Hematopoietic multipotent progenitor cell treated with erythropoietin and hydrocortisone succinate and interleukin-3 and kit ligand, for 8 days (in vitro differentiated cells): ENCODE measurements at places on chromosomes 2 and 18.

GRCh38 chr2:135202751-135203150, 150.7 kb downstream of the RAB3GAP1 start:
- DNase-seq = no peak

DNA sequence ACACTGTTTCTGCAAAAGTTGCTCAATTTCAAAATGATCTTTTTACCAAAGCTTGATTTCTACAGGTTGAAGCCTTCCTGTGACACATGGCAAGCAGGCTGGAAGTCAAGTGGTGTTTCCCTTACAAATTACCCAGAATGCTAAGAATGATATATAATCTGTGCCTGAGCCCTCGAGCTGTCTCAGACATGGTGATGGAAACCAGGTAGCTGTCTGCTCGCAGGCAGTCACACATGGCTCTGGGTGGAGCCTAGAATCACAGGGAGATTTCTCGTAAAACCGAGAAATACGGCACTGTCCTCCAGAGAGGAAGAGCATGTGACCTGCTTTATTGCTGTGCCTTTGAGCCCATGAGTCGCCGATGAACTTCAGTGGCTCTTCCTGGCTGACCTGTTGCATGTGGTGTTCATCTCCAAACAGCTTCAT, 392.9 kb downstream of the ZNF521 start:
- no peak for DNase-seq

DNA sequence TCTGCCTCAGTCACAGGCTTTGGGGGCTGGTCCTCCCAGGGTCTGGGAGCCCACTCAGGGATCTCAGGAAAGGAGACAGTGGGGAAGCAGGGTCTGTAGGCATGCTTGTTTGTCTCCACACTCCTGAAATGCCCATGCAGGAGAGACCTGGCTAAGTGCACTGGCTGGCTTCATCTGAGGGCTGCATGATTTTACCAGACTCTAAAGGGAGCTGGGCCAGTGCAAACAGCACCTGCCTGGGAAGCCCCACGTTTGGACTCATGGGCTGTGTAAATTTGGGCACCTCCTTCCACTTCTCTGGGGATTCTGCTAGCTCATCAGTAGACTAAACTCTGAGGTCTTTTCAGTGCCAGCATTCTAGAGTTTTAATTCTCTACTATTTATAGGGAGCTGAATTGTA, 33.7 kb downstream of the LYPD1 start:
- DNase-seq = no peak

- DNase-seq = no peak
Measured at GRCh38 chr2:236840857-236841256, 244.8 kb upstream of the COPS8 start.

DNA sequence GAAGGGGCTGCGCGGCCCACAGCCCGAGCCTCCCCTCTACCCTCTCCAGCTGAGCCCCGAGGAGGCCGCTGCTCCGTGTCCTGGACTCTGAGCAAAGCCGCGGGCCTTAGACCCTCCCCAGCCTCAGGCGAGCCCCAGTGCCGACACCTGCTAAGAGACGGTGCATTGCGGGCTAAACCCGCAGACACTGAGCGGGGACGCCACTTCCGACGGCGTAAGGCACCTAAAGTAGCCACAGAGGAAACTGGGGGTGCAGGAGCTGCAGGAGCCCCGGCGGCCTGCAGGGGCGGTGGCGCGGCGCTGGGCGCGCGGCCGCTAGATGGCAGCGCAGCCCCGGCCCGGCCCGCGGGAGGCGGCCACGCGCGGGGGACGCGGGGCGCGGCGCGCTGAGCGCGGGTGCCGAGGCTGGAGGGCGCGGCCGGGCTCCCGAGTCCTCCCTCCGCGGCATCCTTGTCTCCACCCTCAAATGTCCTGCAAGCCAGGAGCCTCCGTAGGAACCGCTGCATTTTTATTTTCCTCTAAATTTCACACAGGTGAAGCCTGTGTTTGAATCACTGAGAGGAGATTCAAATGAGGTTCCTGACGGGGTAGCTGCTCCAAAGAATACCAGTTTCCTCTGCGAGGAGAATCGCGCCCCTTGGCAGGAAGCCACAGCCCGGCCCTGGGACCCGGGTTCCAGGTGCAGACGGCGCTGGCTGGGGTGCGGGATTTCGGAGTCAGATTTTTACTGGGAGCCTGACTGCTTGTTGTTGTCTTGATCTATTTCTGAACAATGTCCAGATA, 650.5 kb downstream of the GALR1 start:
- peak; percentile 53 for DNase-seq

- no peak for DNase-seq
Measured at GRCh38 chr18:9775178-9775577, 67.1 kb downstream of the RAB31 start.

- DNase-seq = peak; percentile 71
Measured at GRCh38 chr2:205139822-205140463, 542.4 kb upstream of the NRP2 start.

DNA sequence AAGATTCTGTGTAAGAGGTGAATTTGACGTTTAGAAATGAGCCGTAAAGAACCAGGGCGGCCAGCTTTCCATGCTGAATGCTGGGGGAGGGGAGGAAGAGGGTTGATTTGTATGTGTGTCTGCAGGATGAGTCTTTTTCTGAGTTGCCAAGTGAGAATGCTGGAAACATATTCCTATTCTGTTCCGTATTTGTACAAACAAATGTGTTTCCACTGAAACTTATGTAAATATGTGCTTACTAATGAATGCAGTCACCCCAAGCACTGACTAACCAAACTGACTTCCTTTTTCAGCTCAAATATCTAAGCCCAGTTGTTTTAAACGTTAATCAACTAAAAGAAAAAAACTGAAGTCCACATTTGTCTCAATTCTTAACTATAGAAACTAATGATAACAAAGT, 74.9 kb upstream of the APCDD1 start:
- no peak for DNase-seq

GRCh38 chr2:219688560-219689445, 61.4 kb downstream of the SLC4A3 start:
- no peak for DNase-seq

GRCh38 chr2:37167636-37168180, 10.9 kb upstream of the EIF2AK2 start:
- DNase-seq = no peak

DNA sequence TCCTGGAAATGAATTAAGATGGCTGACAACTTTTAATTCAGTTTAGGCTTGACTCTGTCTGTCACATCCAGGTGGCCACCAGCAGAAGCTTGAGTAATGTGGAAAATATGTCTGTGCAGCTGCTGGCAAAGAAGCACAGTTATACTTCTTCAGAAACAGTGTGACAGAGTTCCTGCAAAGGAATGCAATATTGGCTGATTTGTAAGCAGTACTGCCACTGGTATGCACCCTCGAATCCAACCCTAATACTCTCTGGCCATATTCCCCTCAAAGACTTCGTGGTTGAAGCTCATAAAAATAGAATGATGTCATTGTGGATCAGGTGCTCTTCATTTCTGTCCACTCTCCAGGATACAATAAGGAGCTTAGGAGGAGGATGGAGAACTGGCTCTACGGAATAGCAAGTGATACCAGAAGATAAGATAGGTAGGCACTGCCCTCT, 86.2 kb downstream of the METTL8 start:
- DNase-seq = no peak

GRCh38 chr2:232872826-232873225, 2.8 kb downstream of the SNORC start:
- DNase-seq = no peak

- DNase-seq = no peak
Measured at GRCh38 chr18:33316146-33316587, 124.4 kb downstream of the CCDC178 start.

DNA sequence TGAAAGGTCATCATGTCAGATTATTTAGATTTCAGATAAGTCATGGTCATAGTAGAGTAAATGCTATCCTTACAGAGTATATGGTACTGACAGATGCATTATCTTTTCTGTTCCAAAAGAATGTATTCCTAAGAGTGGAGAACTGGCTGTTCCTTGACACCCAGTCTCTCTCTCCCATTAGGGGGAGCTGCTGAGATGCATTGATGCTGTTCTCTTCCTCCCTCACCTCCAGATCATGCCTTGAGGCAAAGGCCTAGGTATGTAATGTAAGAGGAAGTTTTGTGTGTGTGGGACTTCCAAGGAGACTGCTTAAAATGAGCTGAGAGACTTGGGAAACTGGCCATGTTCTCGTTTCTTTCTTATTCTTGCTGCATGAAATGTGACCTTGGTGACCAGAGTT, 979.5 kb upstream of the CELF4 start:
- DNase-seq = peak; percentile 16

- no peak for DNase-seq
Measured at GRCh38 chr2:84901593-84902120, 3.8 kb upstream of the TMSB10 start.

DNA sequence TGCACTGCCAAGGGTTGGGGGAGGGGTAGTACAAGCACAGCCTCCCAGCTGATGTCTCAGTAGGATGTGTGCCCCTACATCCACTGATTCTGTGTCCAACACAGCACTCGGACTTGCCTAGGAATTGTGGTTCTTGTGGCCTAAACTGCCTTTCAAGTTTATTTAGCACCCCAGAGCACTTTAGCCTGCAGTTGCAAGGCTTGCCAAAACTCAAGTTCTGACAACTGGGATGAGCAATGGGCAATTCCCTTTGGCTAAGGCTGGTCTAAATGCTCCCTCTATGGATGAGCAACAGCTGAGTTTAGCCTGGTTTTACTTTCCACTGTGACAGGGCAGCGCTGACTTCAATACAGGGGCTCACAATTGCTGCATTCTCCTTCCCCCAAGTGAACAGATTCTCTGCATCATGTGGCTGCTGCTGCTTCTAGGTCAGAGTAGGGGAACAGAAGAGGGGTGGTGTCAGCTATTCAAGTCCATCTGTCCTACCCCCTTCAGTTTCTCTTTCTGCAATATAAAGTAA, 471.5 kb downstream of the PIK3C3 start:
- no peak for DNase-seq

GRCh38 chr18:76398295-76398694, 96.7 kb downstream of the ZNF516 start:
- DNase-seq = no peak
